ENCODE measurements at places on chromosomes 16 and 17.

GRCh38 chr17:49747632-49748031 is 16.3 kb downstream of the FAM117A start:
- DNase-seq = no peak

DNA sequence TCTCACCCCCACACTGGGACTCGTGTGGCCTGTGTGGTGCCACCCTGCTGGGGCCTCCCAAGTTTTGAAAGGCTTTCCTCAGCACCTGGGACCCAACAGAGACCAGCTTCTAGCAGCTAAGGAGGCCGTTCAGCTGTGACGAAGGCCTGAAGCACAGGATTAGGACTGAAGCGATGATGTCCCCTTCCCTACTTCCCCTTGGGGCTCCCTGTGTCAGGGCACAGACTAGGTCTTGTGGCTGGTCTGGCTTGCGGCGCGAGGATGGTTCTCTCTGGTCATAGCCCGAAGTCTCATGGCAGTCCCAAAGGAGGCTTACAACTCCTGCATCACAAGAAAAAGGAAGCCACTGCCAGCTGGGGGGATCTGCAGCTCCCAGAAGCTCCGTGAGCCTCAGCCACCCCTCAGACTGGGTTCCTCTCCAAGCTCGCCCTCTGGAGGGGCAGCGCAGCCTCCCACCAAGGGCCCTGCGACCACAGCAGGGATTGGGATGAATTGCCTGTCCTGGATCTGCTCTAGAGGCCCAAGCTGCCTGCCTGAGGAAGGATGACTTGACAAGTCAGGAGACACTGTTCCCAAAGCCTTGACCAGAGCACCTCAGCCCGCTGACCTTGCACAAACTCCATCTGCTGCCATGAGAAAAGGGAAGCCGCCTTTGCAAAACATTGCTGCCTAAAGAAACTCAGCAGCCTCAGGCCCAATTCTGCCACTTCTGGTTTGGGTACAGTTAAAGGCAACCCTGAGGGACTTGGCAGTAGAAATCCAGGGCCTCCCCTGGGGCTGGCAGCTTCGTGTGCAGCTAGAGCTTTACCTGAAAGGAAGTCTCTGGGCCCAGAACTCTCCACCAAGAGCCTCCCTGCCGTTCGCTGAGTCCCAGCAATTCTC is 27.4 kb downstream of the STH start:
- DNase-seq = no peak

- peak; percentile 0 for DNase-seq
Observed at GRCh38 chr16:85424260-85425073, 188.7 kb upstream of the GSE1 start.

DNA sequence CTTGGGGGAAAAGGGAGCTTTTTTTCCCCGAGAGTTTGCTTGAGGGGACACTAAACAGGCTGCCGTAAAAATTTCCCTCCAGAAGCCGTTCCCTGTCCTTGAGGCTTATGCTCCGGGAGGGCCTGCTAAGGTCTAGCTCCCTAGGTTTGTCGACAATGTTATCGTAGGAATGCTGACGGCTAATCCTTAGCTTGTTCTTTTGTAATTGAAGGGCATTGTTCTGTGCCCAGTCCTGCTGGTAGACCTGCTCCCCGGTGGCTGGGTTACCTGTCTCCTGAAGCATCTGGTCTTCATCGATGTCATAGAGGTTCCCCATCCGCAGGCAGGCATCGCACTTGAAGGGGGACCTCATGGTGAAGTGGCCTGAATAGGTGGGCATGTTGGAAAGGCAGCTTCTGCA is 418.7 kb downstream of the GRIN2A start:
- DNase-seq = no peak

DNA sequence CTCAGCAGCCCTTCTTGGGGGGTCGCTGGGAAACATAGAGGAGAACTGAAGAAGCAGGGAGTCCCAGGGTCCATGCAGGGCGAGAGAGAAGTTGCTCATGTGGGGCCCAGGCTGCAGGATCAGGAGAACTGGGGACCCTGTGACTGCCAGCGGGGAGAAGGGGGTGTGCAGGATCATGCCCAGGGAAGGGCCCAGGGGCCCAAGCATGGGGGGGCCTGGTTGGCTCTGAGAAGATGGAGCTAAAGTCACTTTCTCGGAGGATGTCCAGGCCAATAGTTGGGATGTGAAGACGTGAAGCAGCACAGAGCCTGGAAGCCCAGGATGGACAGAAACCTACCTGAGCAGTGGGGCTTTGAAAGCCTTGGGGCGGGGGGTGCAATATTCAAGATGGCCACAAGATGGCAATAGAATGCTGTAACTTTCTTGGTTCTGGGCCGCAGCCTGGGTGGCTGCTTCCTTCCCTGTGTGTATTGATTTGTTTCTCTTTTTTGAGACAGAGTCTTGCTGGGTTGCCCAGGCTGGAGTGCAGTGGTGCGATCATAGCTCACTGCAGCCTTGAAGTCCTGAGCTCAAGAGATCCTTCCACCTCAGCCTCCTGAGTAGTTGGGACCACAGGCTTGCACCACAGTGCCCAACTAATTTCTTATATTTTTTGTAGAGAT is 3.4 kb downstream of the STH start:
- DNase-seq = peak; percentile 82

GRCh38 chr17:8884336-8884990 is 17.0 kb upstream of the PIK3R6 start:
- DNase-seq = no peak

Measured in activated naive CD4-positive, alpha-beta T cell treated with anti-CD3 and anti-CD28 coated beads for 36 hours (primary cell).